ENCODE measurements at places on chromosomes 3 and 15.
A peak's percentile ranks its signal among the peaks of the same experiment; 100 is the strongest.

DNA sequence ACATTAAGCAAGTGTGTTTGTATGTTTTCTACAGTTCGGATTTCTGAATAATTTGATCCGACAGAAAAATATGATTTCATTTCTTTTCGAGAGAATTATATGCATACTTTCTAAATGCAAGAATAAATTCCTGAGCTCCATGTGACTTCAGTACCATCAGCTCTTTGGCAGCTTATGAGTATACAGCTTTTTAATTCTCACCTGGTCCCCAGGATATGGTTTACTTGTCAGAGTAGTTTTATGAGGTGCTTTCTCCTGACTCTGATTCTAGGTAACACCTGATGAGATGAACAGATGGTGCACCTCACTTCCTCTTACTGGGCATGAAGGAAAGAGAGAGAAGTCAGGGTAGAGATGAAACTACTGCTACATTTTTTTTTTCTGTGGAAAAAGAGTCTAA is 3.1 kb downstream of the HGD start:
- DNase-seq = no peak

DNA sequence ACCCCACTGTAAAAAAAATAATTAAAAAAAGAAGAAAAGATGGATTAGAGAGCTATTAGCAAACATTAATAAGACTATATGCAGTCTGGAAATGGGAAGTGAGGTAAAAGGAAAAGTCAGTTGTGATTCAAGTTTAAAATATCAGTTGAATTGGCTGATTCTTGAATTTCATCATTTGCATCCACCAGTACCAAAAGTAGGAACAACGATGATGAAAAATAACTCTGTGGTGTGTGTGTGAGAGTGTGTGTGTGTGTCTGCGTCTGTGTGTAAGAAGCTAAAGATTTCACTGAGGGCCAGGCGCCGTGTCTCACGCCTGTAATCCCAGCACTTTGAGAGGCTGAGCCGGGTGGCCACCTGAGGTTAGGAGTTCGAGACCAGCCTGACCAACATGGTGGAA is 56.0 kb upstream of the SLC4A7 start:
- DNase-seq = no peak

DNA sequence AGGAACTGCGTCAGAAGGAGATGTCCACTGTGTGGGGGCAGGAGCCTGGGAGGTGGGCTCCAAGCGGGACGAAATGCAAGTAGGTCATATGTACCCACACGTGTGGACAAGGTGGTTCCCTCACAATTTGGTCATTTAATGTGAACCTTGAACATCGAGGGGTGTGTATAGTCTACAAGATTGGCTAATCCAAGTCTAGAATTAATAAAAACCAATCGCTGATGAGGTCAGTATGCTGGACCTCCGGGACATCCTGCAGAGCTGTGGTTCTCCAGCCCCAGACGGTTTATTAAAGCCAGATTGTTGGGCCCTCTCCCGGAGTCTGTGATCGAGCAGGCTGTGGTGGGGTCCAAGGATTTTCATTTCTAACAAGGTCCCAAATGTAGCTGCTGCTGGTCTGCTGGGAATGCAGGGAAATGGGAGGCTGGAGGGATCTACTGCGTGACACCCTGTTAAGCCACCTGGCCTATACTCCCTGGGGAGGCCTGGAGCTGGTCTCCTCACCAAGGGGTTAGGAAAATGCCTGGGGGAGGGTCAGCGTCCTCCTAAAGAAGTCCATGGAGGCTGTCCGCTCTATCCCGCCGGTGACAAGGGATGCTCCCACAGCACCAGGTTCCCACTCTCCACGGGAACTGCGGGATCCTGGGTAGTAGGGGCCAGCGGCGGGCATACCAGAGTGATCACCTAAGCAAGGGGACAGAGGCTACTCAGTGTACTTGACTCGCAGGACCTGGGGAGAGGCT is 25.1 kb downstream of the PCSK6 start:
- no peak for DNase-seq

DNA sequence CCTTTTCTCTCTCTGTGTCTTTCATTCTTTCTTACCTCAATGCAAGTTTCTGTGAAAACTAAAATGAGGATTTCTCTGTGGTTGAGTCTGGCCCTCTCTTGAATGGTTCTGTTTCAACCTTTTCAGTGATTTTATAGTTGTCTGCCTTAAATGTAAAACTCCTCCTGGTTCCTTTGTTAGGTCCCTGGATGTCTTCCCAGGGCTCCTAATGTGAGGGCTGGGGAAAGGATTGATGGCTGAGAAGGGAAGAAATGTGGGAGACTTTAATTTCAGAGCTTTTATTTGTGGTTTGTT is 90.6 kb upstream of the GRM7 start:
- DNase-seq = no peak

DNA sequence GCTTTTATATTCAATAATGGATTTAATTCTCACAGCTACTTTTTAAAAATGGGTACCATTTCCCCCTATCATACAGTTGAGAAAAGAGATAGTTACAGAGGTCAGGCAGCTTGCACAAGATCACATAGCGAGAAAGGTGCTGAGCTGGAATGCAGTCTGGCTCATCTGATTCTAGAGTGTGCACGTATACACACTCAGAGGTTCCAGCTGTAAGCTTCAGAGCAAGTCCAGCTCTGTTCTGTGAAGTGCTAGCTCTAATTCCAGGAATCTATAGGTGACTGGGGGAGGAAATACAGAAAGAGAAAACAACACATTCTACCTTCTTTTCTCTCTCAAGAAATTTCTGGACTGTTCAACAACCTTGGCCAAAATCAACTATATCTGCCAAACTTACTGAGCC is 318.7 kb downstream of the FOXP1 start:
- DNase-seq = no peak

- DNase-seq = no peak
These were observed 71.8 kb upstream of the ZBTB20 start for GRCh38 chr3:115218859-115219258.

DNA sequence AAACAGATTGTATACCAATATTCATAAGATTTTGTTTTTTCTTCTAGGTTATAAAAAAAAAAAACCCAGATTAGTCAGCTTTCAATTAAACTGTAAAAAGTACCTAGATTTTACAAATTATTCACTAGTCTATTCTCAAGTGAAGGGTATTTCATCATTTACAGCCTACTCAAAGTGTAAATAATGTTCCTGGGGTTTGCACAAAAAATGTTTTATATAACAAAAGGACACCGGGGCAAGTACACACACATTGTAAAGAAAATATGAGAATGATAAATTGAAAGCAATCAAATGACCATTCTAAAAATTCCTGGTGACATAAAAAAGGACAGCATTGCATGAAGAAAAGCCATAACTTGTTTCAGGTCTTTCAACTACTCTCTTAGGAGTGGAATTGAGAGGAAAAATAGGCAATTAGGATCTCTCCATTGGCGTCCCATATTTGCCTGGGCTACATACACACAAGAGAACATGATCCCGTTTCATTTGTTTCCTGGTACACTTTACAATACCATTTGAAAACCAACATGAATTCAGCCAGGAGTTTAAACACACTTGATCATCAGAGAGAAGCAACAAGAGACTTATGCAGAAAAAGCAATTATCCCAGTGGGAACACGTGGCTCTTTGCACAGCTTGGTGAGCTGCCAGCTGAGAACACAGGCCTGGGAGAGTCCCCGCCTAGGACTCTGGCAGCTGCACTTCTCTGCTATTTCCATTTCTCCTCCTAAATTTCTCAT is 1039.2 kb downstream of the ROBO1 start:
- peak; percentile 72 for DNase-seq

- DNase-seq = no peak
These were observed 26.9 kb downstream of the BFSP2 start for GRCh38 chr3:133426721-133427120.

Data from muscle of arm (tissue), 14 donors.